Motor neuron (in vitro differentiated cells): ENCODE measurements at places on chromosomes 4 and X.

DNA sequence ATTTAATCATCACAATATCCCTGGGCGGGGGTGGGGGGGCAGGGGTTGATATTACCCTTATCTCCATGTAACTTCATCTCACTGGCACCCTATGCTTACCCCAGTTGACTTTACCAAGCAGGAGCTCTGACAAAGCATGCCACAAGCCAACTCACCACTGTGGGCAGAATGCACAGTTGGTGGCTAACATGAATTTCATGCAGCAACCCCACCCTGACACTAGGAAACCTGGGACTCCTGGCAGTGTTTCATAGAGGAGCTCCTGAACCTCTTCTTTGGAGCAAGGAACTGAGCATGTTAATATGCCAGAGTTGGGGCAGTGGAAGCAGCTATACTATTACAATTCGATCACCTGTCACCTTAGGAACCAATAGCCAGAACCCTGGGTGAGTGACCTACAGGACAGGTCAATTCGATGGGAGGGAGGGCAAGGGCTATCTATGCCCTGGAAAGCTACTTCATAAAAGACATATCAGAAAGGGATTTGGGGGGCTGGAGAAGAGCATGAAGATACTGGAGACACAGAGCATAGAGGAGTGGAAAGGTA lies 97.2 kb upstream of the ACSL4 start:
- no peak for ATAC-seq

DNA sequence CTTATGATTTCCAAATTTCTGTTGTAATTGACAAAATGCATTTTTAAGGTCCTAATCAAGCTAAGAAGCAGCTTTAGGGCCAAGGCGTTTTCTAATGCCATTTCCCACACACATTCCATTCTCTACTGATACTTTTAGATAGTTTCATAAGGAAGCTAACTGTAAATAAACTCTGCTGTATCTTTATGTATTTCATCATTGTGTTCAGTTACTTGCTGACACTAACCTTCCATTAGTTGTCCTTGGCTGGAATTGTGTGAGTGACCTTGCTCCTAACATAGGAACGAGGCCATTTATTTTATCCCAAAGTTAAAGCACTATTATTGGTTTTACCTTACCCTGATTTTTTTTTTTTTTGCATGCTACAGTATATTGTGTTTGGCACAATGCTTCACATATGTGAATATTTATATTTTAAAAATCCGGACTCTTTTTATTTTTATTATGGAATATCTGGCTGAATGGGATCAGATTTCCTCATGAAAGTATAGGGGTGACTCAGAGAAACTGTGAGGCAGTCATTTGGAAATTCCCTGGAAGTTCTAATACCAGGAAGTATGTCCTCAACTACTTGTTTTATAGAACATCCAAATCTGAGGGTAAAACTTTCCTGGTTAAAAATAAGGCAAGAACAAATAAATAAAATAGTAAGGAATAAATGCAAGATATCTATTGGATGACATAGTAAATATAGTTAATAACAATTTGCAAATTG lies 62.7 kb upstream of the SORBS2 start:
- ATAC-seq: no peak

DNA sequence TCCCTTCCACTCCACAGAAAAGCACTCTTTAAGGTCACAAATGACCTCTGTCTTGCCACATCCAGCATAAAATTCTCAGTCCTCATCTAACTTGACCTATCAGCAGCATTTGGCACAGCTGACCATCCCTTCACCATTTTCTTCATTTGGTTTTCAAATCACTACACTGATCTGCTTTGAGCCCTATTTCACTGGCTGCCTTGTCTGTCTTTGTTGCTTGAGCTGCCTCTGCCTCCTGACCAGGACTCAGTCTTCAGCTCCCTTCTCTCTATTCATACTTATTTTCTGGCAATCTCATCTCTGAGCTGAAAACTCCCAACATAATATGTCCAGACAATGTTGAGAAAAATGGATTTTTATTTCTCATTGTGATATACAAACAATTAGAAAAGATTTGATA lies 27.7 kb upstream of the PDE5A start:
- ATAC-seq: no peak

DNA sequence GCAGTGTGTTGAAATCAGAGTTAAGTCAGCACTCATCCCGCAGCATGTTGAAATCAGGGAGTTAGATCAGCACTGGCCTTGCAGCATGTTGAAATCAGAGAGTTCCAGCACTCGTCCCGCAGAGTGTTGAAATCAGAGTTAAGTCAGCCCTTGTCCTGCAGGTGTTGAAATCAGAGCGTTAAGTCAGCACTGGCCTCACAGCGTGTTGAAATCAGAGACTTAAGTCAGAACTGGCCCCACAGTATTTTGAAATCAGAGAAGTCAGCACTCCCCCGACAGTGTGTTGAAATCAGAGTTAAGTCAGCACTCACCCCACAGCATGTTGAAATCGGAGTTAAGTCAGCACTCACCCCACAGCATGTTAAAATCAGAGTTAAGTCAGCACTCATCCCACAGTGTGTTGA lies 10.9 kb upstream of the UVSSA start:
- no peak for ATAC-seq

GRCh38 chr4:186204103-186204559 lies 12.8 kb downstream of the CYP4V2 start:
- no peak for ATAC-seq

GRCh38 chr4:180190382-180190781 lies 2052.8 kb upstream of the TENM3 start:
- ATAC-seq: no peak

GRCh38 chr4:30756553-30756952 lies 36.4 kb downstream of the PCDH7 start:
- no peak for ATAC-seq

- no peak for ATAC-seq
Measured at GRCh38 chr4:176981074-176981473, 188.4 kb upstream of the VEGFC start.

- ATAC-seq: no peak
Measured at GRCh38 chr4:7857238-7857701, 82.4 kb downstream of the AFAP1 start.

DNA sequence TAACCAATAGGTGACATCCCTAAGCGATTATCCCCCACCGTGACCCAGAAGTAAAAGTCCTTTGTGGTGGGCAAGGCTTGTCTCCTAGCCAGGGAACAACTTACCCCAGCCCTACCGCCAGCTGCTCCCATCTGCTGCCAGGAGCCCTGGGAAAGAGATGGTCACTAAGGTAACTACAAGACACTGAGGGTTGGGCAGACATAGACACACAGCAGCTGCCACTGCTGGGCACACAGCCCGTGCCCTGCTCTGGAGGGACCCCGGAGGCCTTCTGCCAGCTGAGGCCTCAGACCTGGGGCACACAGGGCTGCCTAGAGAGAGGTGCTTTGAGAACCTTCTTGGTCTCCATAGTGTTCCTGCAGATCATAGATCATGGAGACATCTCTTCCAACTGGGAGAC lies 53.0 kb upstream of the PROM1 start:
- no peak for ATAC-seq
